ENCODE measurements at places on chromosomes 3 and 15. TPM values are rescaled to one million over a fixed set of nuclear protein-coding genes. Genes with fewer than 3 reads are reported as not detected.

SLC25A20 gene
- 6.8 TPM for total RNA-seq

A4GNT gene
- total RNA-seq = 0.16 TPM

AEN gene
- total RNA-seq = 71.1 TPM

EPHA3 gene
- total RNA-seq = 0.94 TPM

EFHB gene
- 0.61 TPM for total RNA-seq

MYRIP gene
- total RNA-seq = not detected

CLDN11 gene
- 0.33 TPM for total RNA-seq

GASK1A gene
- not detected for total RNA-seq

WDR93 gene
- not detected for total RNA-seq

PLSCR4 gene
- 4.1 TPM for total RNA-seq

CORO2B gene
- not detected for total RNA-seq

C3orf22 gene
- total RNA-seq = not detected

TGM4 gene
- not detected for total RNA-seq

PPM1L gene
- 4.4 TPM for total RNA-seq

CCR3 gene
- not detected for total RNA-seq

STAB1 gene
- total RNA-seq = not detected

SEMA5B gene
- 0.16 TPM for total RNA-seq

WDR5B gene
- total RNA-seq = 4.6 TPM

CCNB2 gene
- total RNA-seq = 193 TPM

Data from SJCRH30 (cell line).